HT1080 (cell line): ENCODE measurements at places on chromosomes 3 and 15. TPM values are rescaled to one million over a fixed set of nuclear protein-coding genes. Genes with fewer than 3 reads are reported as not detected.

- no peak for DNase-seq
Measured at GRCh38 chr15:39184701-39185390, 396.0 kb upstream of the THBS1 start.

DNA sequence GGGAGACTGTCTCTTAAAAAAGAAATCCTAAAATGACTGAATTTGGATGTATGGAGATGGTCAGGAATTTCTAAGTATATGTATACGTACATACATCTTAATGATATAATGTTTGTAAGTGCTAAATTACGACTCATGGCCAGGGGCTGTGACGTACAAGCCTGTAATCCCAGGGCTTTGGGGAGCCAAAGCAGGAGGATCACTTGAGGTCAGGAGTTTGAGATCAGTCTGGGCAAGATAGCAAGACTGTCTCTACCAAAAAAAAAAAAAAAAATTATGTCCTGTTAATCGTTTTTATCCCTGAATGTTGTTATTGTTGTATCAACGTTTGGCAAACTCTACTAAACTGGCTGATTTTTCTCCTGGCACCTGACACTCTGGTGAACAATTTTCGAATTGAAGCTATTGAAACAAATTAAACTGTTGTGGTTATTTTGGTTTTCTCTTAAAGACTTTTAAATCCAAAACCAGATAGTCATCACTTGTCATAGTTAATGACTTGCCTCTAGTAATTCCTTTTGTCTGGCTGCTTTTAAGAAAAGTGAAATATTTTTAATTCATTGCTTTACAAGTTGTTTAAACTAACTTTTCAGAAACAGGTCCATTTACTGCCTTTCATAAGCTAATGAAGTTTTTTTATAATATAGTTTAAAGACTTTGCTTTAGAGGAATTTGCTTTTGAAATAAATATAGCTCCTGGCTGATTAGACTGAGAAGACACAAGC lies 7.0 kb downstream of the MORF4L1 start:
- no peak for DNase-seq

GRCh38 chr3:196987022-196987421 lies 18.4 kb upstream of the PIGZ start:
- DNase-seq: no peak

DNA sequence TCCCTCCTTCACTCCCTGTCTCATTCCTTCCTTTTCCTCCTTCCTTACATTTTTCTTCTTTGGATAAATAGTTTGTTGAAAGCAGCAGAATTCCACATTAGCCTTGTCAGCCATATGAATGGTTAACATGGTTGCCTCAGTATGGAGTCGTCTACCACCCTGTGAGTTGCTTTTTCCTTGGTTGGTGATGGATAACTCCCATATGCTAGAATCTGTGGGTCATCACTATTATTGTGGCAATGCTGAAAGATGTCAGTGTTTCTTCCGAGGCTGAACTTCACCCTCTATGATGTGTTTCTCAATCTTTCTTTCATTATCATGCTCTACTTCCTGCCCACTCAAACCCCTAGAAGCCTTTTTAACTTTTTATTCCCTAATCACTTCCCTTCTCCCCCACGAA lies 481.8 kb upstream of the KCNMB2 start:
- DNase-seq: no peak

- no peak for DNase-seq
Measured at GRCh38 chr3:44060164-44060563, 181.5 kb upstream of the TOPAZ1 start.

Gene NAA80
- total RNA-seq: 13.1 and 23.5 TPM in 2 replicates

GRCh38 chr3:123657568-123657967 lies 72.7 kb upstream of the HACD2 start:
- no peak for DNase-seq

GRCh38 chr3:17138246-17139039 lies 253.7 kb downstream of the PLCL2 start:
- DNase-seq: no peak

Gene STRIT1
- not detected in 2 replicates for total RNA-seq
